Stimulated activated naive CD4-positive, alpha-beta T cell treated with Interleukin-2 at 50 U/mL for 16 hours (primary cell): ENCODE measurements at places on chromosomes 11 and 22.

- no peak for DNase-seq
Measured at GRCh38 chr11:124115782-124116616, 749 bp downstream of the VWA5A start.

DNA sequence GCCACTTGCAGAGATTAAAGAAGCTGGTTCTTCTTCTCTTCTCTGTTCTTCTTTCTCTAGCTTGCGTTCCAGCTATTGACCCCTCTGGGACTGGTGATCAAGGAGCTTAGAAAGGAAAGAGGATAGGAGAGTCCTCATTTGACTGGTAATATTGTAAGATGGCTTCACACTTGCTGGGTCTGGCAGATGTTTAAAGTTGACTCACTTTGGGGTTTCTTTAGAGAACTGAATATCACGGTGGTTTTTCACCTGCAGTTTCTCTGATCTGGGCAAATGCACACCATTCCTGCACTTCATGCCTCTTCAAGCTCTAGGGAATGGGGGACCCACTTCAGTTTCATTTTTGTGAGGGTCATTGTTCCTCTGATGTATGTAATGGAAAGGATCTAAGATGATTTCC lies 41.8 kb upstream of the DEUP1 start:
- DNase-seq: no peak

- DNase-seq: no peak
Measured at GRCh38 chr22:37681001-37681424, 5.1 kb upstream of the NOL12 start.

DNA sequence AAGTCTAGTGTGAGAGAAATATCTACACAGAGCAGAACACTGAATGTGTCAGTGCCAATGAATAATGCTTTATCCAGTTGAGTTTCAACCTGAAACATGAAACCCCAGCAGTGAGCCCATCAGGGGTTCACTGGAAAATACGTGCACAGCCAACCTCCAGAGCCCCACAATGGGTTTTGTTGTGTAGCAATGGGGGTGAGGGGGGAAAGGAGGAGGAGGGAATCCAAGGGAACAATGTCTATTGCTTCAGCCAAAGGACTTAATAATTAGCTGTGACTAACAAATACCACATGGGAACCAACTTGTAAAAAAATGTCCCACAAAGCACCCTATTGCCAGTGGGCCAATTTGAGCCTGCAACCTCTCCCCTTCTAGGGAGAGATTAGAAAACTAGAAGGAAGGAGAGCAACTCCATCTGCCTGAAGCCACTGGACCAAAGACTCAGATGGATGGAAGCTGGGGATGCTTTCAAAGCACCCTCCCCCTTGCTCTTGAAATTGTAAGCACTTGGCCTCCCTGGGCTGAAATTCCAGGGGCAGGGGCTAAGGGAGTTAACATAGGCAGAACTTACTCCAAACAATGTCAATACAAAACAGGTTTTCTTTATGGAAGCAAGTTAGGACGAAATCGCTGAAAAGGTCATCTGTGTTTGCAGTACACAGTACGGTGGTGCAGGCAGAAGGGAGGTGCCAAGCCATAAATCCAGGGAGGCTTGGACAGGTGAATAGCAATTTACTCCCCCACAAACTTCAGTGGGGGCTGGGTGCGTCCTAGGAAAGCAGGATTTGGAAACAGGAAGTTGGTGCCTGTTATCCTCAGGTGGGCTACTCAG lies 99.8 kb downstream of the ARL14EP start:
- DNase-seq: no peak
